ENCODE measurements at places on chromosomes 5 and 9.

DNA sequence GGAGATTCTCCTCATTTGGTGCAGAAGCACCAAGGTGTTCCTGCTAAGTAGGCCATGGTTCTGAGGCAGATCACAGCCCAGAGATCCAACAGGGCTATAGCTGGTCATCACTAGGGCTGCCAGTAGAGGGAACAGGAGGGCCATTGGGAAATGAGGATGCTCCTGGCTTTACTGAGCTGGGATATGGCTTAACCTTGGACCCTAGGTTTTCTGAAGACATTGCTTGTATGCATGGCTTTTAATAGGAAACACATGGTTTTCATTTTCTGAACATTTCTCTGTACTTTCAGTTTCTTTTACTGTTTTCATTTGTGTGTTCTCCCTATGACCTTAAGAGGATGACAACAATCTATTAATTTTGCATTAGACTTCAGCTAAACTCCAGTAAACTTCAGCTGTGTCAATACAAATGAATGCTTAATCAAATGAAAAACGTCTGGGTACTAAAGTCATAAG lies at the start of gene IFNW1:
TSS of gene IFNW1 (minus strand) at position 406 of the 456 bp plus-strand sequence. CDS start at position 144, 262 bp downstream.
- DNase-seq: no peak

- DNase-seq: no peak
Measured at GRCh38 chr9:32264170-32264864, 120.1 kb upstream of the ACO1 start.

- DNase-seq: no peak
Measured at GRCh38 chr5:154801083-154801482, 45.9 kb downstream of the LARP1 start.

DNA sequence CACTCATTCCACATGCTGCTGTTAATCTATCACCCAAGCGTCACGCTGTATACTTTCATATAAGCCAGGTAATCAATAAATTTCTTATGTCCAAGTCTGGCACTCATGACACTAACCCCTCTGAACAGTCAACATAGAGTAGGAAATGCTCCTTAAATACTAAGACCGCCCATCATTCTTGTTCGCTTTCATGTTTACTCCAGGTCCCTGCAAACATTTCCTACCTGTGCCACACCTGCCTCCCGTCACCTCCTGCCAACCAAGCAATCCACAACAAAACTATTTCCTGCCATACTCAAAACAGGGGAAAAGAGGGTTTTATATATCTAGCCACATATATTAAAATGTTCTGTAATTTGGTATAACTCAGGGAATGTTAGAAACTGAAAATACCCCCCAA lies 39.0 kb downstream of the ZFR start:
- no peak for DNase-seq

GRCh38 chr5:96509721-96510350 lies 76.8 kb upstream of the PCSK1 start:
- DNase-seq: no peak

GRCh38 chr9:109017493-109017892 lies 4.2 kb upstream of the CTNNAL1 start:
- no peak for DNase-seq
